ENCODE measurements at places on chromosomes 5 and 9.

GRCh38 chr9:115042781-115043509 lies 75.0 kb downstream of the TNC start:
- DNase-seq, result peak; percentile 64

DNA sequence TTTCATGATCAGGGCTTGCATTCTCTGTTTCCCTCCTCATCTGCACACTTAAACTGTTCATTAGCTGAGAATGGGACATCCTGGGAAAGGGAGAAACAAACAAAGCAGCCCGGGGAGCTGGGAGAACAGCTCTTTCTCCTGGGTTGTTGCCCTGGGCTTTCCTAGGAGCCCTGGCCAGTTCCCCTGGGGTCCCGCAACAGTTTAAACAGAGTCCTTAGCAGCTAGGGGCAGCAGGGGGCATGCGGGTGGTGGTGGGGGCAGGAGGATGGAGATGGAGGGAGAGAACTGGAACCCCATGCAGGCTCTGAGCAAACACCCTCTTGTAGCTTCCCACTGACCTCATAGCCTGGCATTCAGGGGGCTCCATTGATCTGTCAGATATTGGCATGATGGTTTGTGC lies 209.1 kb upstream of the TBCA start:
- DNase-seq, result no peak

DNA sequence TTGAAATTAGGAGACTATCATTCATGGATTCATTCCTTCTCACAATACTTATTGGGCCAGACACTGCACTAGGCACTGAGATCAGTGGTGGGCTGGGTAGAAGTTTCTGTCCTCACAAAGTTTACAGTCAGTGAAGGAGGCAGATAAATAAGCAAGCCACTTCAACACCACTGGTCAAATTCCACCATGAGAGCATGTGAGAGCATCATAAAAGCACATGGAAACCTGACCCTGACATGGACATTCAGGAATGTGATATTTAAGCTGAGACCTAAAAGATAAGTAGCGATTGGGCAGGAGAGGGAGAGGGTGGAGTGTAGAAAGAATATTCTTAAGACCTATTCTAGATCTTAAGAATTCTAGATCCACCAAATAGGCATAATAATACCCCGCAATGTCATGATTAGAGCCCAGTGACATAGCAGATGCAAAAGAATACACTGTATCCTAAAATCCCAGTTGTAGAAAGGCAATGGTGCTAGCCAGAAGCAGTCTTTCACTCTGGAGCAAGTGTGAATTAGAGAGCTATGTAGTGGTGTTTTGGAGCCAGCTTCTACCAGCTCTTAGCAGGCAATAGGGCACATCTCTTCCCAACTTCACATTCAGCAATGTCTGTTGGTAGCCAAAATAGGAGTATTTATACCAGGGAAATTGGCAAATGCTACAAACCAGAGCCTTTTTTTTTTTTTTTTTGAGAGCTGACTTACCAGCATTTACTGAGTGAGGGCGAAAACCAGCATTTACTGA lies 46.4 kb downstream of the SH3RF2 start:
- DNase-seq, result no peak

GRCh38 chr5:160545832-160546231 lies 124.2 kb downstream of the PTTG1 start:
- no peak for DNase-seq

- peak; percentile 66 for DNase-seq
Measured at GRCh38 chr5:119340597-119341218, 15.1 kb upstream of the TNFAIP8 start.

GRCh38 chr5:30866142-30866541 lies 327.3 kb upstream of the CDH6 start:
- DNase-seq, result no peak

- no peak for DNase-seq
Measured at GRCh38 chr5:158368686-158369085, 509.7 kb upstream of the CLINT1 start.

- no peak for DNase-seq
Measured at GRCh38 chr5:91182763-91183162, 200.4 kb downstream of the ARRDC3 start.

- no peak for DNase-seq
Measured at GRCh38 chr9:106835840-106836239, 27.1 kb upstream of the ZNF462 start.

DNA sequence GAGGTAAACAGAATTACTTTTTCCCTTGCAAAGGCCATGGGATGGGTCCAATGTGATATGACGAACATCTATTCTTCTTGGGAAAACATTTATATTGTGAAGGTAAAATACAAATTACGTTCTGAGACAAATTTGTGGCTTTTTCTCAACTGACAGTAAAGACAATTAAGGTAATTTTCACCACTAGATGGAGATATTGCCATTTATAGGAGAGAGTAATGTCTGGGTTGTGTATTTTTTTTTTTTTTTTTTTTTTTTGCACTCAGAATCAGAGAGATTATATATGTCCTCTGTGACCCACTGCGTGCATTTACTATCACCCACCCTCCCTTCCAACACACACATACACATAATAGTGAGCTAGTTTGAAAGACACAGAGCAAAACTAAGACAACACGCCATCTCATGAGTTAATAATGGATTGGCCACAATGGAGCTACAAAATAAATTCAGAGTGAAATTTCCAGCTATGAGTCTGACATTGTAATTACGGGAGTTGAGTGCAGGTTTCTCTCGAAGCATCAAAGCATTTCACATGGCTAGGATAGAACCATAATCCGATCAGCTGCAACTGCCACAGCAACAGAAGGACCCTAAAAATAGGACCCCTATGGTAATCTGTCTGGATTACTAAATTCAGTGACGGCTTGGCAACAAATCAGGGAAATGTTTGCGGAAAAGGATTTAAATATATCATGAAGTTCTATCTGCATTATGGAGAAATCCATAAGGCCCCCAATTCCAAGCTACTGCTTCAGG lies 49.2 kb downstream of the ANXA1 start:
- no peak for DNase-seq

DNA sequence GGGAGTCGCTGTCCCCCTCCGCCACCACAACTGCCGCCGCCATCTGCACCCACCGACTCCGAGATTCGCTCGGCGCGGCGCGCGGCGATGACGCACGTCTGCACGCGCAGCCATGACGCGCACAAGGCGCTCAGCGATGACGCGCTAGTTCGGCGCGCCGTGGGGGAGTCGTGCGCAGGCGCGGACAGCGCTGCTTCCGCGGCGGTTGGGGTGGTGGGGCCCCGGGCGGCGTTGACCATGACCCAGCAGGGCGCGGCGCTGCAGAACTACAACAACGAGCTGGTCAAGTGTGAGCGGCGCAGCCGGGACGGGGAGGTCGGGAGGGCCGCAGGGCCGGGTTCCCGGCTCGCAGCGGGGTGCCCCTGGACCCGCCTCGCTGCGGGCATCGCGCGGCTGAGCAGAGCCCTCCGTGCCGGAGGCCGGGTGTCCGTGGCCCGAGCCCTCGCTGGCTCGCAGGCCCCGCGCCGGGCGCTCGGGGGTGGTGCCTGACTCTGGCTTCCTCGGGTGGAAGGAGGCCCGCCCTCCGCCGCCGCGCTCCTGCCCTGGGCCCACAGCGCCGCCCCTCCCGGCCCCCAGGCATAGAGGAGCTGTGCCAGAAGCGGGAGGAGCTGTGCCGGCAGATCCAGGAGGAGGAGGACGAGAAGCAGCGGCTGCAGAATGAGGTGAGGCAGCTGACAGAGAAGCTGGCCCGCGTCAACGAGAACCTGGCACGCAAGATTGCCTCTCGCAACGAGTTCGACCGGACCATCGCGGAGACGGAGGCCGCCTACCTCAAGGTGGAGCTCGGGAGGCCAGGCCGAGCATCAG lies at the start of the genes ANAPC2 and SSNA1:
Gene ANAPC2, minus strand, starts transcription at position 71 of the 807 bp plus-strand sequence. Its CDS starts 28 bp downstream, at position 43.
Gene SSNA1, plus strand, starts transcription at position 187 of the 807 bp plus-strand sequence. Its CDS starts 51 bp downstream, at position 238.
- peak; percentile 97 for DNase-seq

- DNase-seq, result no peak
Measured at GRCh38 chr5:114782177-114782576, 387.5 kb downstream of the TRIM36 start.

DNA sequence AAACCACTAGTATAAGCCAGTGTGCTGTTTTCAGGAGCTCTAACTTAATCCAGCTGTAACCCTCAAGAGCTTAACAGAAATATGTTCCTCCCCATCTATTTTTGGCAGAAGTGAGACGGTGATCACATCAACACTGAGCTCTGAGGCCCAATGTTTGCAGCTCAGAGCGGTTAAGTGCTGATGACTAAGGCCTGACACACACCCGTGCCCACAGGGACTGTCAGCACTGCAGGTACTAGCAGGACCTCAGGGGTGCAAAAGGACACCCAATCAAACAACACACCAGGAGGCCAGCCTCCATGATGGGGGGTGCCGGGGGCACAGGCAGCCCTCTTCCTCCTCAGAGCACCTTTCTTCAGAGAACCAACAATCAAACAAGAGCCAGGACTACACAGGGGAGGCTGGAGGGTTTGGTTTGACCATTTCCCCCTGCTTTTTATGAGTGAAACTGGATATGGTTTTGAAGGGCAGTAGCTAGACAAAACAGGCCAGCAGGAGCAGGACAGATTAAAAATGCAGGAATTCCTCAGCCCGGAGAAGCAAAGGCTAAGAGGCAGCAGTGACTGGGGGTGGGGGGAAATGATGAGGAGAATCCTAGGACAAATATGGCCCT lies 61.3 kb downstream of the RAPGEF1 start:
- DNase-seq, result peak; percentile 84

GRCh38 chr5:97534166-97534565 lies 351.1 kb upstream of the RIOK2 start:
- DNase-seq, result no peak

DNA sequence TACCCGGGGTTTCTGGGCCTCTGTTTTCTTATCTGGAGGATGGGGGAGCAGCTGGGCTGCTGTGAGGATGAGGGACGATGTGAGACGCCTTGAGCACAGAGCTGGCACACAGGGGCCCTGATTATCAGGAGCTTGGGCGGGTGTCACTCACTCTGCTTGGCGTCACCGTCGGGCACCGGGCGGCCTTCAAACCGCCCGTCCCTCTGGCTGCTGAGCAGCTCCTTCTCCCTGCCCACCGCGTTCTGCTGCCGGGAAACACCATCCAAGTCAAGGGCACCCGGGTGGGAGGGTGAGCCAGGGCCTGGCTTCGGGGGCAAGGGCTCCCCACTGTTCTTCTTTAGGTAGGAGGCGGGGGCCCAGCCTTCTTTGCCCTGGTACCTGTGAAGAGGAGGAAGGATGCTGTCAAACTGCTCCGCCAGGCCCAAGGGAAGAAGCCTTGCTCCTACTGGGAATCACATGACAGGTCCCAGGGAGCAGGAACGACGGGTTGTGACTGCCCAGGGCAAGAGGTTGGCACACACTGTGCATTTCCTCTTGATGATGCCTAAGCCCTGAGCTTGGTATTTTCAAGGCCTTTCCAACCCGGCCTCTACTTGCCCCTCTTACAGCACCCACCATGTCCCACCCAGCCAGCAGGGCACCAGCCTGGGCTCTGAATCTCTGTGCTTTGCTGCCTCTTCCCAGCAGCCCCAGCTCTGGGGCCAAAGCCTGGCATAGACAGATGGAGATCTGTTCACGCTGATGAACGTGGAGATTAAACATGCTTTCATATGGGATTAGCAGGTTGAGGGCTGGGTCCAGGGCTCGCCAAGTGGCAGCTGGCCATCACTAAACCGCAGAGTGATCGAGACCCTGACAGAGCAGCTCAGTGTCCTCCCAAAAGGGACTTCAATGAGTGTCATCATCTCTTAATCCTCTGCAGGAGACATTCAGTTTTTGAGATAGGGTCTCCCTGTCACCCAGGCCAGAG lies 66.9 kb upstream of the UBTD2 start:
- DNase-seq, result no peak

GRCh38 chr9:129182625-129183494 lies 4.8 kb upstream of the IER5L start:
- no peak for DNase-seq

GRCh38 chr5:66002415-66002814 lies 76.0 kb downstream of the ERBIN start:
- DNase-seq, result no peak

DNA sequence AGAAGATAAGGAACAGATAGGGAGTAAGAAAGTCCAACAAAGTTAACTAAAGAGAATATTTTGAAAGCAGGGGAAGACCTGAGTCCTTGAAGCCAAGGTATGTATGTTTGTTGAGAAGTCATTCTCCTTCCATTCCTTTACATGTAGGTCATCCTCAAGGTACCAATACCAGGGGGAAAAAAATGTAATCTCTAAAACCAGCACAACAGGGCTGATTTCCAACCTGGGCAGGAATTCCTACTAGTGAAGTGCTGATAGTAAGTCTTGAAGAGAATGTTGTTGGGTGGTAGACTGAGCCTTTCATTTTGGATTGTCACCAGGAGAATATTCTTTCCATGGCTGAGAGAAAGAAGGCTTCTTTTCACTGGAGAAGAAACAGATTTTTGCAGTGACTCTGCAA lies 117.1 kb upstream of the ZNF462 start:
- DNase-seq, result no peak

Data from stimulated activated CD8-positive, alpha-beta memory T cell treated with anti-CD3 and anti-CD28 coated beads, Interleukin-4, amount 100 ng/mL, for 48 hours (primary cell).